ENCODE measurements at places on chromosomes 13 and 19.

- DNase-seq, result peak; percentile 64
Measured at GRCh38 chr19:16714702-16715287, 4.9 kb upstream of the NWD1 start.

- DNase-seq, result no peak
Measured at GRCh38 chr13:51475727-51476501, 23.1 kb upstream of the INTS6 start.

- DNase-seq, result no peak
Measured at GRCh38 chr13:72745260-72745659, 17.5 kb downstream of the BORA start.

- DNase-seq, result no peak
Measured at GRCh38 chr13:106513025-106513983, 22.2 kb downstream of the EFNB2 start.

DNA sequence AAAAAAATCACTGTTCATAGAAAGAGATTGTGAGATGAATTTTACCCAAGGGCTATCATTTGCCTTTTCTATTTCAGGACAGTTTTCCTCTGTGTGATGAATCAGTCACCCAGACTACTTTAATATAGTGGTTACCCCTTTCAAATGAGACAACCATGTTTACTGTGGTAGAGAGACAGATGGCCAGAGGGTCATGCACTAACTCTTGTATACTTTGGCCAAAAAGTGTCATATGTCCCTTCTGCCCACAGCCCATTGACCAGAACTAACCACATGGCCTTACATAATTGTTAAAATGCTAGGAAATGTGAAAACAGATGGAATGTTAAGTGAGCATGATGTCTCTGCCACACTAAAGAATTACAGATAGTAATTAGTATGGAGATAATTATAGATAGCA lies 498.7 kb downstream of the DACH1 start:
- no peak for DNase-seq

- DNase-seq, result no peak
Measured at GRCh38 chr19:19004144-19004543, 29.2 kb downstream of the SUGP2 start.

GRCh38 chr13:29758531-29759114 lies 91.8 kb downstream of the UBL3 start:
- peak; percentile 79 for DNase-seq
